SJSA1 (cell line): ENCODE measurements at places on chromosomes 7 and 10. TPM values are rescaled to one million over a fixed set of nuclear protein-coding genes. Genes with fewer than 3 reads are reported as not detected.

PTPRE gene
- 1.0 and 1.5 TPM in 2 replicates for total RNA-seq

RPEL1 gene
- 0.13 TPM in 1 of 2 replicates, not detected in the other for total RNA-seq

GRCh38 chr10:114412907-114413797, 8.8 kb upstream of the AFAP1L2 start:
- no peak for DNase-seq

- DNase-seq, result no peak
Measured at GRCh38 chr10:64873959-64874358, 1352.8 kb downstream of the REEP3 start.

GRCh38 chr7:107315716-107316220, 147.0 kb downstream of the HBP1 start:
- DNase-seq, result no peak

DNA sequence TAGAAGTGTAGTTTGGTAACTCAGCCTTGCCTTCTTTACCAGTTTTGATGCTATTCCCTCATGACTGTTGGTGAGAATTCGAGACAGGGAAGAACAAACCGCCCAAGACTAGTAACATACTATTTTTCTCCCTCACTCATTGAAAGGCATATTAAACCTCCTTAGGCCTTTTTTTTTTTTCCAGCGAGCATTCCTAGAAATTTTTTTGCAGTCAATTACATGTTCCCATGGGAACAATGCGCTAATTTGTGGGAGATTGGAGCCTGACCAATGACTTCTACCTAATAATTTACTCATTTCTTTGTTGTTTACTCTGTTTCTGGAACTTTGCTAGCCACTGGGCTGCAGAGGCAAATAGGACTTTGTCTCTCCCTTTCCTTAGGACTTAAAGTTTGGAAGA, 6.0 kb downstream of the VPS50 start:
- DNase-seq, result no peak

DNA sequence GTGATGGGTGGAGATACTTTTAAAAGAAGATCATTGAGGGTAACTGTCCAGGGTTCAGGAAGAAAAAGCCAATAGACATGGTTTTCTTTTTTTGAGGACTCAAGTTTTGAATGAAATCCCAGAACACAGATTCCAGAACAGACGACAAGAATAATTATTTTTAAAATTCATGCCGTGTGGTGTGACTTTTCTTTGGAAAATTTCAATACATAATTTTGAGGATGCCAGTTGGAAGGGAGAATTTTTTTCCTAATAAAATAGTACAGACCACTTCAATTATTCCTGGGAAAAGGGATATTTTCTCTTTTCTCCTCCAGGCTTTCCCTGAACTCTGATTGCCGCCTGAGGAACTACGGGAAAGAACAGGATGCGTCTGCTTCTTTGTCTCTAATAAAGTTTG, 951.4 kb downstream of the KCNMA1 start:
- DNase-seq, result no peak
